Bronchus fibroblast of lung (primary cell): ENCODE measurements at places on chromosomes 13 and 19. TPM values are rescaled to one million over a fixed set of nuclear protein-coding genes. Genes with fewer than 3 reads are reported as not detected.

Gene ZSCAN1
- not detected in 2 replicates for total RNA-seq

Gene LRRC63
- total RNA-seq, result 0.15 TPM in 1 of 2 replicates, not detected in the other

Gene ZNF573
- total RNA-seq, result 2.2 and 3.7 TPM in 2 replicates

Gene KASH5
- total RNA-seq, result not detected in 2 replicates

Gene FFAR2
- total RNA-seq, result not detected in 2 replicates

Gene ZNF567
- 2.4 and 2.7 TPM in 2 replicates for total RNA-seq

Gene MIA
- not detected in 2 replicates for total RNA-seq

Gene ZNF570
- 3.2 and 3.4 TPM in 2 replicates for total RNA-seq

Gene DAND5
- total RNA-seq, result not detected in 2 replicates

Gene PCDH9
- total RNA-seq, result 4.5 and 4.6 TPM in 2 replicates

Gene IQCN
- total RNA-seq, result 0.30 and 0.50 TPM in 2 replicates

Gene GPR183
- not detected in 2 replicates for total RNA-seq

Gene ADM5
- total RNA-seq, result 0.67 and 0.74 TPM in 2 replicates

Gene C13orf42
- total RNA-seq, result not detected in 2 replicates
